ENCODE measurements at places on chromosomes 16 and 17.

- peak; percentile 27 for DNase-seq
Observed at GRCh38 chr16:3183445-3184139, 4.4 kb upstream of the OR1F1 start.

DNA sequence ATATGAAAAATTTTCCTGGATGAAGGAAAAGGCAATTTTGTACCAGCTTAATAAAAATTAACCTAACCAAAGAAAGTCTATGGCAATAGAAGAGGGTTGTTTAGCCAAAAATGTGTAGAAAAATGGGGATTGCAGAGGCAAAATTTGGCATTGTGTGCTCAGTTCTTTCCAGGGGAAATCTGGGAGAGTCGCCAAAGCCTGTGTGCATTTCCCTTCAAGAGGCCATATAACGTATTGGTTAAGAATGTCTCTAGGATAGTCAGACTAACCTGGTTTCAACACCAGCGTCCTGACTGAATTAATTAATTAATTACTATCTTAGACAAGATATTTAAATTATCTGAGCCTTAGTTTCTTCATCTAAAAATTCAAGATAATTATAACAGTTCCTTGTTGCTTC, 44.8 kb upstream of the HLF start:
- no peak for DNase-seq

DNA sequence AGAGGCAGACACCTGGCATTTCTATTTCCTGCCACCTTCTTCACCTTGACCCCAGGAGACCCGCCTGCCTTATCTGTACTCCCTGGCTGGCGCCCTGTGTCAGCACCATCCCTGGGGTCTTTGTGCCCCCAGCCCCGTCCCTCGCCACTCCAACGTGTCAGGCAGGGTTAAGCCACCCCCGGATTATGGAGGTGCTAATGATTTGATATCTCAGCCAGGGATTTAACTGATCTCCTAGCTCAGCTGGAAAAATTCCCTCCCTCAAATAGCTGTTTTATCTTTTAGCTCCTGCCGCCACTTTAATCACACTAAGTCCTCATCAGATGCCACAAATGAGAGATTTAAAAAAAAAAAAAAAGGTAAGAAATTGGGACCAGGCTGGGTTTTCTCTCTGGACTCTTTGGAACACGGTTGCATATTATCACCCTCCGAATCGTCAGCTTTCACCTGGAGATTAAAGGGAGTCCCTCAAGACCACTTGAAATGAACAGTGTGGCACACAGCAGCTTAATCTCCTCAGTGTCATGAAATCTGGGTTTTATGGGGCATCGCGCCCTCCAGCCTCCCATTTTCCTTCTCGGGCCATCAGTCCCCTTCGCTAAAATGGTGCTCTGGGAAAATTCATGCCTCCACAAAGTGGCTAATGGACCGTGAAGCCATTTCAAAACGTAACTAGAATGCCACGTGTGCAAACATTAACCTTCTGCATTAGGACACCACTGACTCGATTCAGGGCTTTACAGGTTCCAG, 26.2 kb upstream of the WFDC1 start:
- no peak for DNase-seq

DNA sequence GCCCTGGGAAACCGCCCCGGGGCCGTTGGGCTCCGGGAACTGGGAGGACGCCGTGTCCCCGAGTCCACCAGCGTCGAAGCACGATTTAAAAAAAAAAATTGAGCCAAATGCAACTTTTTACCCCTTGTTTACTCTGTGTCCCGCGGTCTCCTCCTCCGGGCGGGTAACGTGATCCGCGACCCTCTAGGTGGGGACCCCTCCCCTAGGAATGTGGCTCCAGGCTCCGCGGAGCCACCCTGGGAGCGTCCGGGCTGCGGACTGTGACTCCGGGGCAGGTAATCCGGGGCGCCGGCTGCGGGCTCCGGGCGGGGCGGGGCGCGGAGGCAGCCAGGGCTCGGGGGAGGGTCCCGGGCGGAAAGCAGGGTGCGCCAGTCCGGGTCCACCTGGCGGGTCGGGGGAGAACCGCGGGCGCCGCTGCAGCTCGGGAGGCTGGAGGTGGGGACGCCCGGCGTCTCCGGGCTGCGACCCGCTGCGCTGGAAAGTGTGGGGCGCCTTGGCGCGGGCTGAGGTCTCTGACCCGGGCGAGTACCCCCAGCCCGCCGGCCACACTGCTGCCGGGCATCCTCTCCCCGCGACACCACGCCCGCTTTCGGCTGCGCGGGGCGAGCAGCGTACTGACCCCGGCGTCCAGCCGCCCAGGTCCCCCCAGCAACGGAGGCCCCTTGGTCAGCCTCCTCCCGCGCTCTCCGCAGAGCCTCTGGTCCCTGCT, 852 bp upstream of the HELZ start:
- peak; percentile 58 for DNase-seq

- DNase-seq, result no peak
Observed at GRCh38 chr17:48998587-48999440, 1.6 kb downstream of the IGF2BP1 start.

GRCh38 chr16:74575807-74576643, 30.9 kb downstream of the GLG1 start:
- no peak for DNase-seq

DNA sequence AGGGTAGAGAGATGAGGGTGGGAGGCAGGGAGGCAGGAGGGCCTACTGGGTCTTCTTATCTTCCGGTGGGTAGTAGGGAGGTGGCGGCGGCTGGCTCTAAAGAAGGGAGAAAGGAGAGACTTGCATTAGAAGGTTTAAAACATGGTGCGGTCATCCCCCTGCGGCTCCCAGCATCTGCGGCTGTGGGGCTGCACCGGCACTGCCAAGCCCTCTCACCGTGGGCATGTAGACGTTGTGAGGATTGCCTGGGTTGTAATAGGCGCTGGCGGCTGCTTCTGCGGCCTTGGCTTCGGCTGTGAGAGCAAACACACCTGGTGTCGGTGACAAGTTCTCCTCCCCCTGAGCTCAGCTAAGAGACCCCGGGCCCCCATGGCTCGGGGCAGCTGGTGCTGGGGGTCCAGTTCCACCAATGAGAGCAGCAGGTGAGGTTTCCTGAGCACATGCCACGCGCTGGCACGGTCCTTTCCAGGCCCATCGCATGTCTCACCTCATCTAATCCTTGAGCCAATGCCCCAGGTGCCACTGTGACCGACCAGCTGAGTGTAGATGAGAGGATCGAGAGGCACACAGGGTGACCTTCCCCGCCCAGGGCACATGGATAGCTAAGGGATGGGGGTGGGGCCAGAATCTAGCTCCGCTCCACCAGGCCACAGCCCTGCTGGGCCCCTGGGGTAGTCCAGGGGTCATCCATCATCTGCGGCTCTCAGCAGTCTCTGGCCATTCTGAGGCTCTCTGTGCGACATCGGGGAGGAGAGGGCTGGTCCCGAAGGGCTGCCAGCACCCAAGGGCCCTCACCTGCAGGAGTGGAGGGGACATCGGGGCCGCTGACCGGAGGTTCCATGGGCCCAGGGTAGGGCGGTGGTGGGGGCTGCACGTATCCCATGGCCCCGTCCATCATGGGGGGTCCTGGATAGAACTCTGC, 2.7 kb upstream of the UNC13D start:
- DNase-seq, result no peak

DNA sequence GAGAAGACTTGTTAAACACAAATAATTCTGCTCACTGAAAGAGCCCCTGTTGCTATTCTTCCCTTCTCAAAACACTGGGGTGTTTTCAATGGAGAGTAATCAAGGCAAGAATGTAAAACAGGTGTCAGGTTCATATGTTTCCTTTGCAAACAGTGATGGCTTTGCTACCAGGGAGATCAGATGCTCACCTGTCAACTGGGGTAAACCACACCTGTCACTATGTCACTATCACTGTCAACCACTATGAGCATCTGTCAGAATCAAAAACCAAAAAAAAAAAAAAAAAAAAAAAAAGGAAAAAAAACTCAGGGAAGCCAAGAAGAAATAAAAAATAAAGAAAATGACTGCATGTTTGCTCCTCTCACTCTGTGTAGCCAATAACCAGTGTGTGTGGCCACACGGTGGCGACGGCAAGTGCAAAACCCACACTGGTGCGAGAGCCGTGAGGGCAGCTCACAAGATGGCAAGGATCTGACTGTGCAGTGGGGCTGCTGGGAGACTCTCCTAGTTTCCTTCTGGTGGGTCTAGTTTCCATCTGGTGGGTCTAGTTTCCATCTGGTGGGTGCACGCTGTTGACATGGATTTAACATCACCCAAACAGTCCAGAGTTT, 22.7 kb downstream of the USP22 start:
- DNase-seq, result peak; percentile 48

GRCh38 chr16:14306485-14307058, 235.5 kb downstream of the MRTFB start:
- DNase-seq, result no peak

DNA sequence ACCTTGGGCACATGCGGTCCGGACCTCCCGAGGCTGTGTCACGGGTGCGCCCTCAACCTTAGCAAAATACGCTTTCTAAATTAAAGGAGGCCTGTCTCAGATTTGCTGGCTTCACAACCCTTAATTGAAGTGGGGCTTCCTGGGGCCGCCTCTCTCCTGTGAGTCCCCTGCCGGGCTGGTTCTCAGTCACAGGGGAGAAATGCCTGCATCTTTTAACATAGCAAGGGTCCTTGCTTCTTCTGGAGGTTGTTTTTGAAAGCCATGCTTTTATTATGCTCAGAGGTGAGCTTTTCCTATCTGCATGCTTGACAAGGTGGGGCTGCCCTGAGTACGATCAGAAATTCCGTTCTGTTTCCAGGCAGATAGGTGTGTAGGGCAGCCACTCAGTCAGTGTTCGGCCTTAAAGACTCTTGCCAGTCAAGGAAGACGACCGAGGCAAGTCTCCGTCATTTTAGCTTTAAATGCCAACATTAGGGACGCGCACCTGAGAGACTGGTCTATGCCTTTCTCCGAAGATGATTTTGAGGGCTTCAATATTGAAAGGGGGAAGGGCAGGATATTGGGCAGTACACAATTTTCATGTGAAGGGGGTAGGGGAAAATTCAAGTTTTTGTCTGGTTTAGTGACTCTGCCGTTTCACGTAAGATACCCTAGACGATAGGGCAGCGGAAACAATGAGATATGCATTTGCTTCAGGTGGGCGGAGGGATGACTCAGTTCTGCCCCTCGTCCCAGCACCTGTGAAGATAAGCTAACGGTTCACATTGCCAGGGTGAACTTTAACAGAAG, 5.5 kb upstream of the SLC7A5 start:
- DNase-seq, result peak; percentile 60

DNA sequence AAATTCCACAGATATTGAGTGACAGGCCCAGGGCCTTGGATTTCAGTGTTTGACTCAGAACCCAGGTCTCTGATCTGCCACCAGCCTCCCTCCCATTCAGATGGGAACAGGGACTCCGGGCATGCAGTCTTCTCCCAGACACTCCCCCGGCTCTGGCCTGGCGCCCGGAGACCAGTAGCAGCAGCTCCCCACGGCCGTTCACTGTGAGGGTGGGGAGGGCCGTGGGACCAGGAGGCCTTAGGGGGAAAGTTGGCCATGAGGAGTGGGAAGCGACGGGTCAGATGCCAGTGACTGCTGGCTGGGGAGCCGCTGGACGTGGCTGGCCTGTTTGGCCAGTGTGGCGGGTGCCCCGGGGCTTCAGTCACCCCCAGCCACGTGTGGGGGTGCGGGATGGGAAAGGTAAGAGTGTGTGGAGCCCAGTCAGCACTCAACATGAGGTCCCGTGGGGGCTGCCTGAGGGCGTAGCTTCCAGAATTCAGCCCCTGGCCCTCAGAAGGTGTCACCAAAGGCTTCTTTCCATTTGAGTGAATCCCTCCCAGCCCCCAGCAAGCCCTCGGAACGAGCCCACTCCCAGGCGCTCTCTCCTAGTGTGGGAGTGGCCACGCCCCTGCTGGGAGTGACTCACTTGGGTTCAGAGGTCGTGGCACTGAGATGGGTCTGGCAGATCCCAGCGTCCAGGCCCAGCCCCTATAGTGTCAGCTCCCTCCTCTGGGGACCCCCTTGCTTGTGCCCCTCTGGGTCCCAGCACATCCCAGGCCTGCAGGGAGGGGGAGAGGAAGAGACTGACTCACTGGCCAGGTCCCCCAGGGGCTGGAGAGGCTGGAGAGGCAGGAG, 309.4 kb downstream of the SEC14L1 start:
- no peak for DNase-seq

GRCh38 chr17:75125984-75126383, 5.6 kb downstream of the NT5C start:
- DNase-seq, result no peak

DNA sequence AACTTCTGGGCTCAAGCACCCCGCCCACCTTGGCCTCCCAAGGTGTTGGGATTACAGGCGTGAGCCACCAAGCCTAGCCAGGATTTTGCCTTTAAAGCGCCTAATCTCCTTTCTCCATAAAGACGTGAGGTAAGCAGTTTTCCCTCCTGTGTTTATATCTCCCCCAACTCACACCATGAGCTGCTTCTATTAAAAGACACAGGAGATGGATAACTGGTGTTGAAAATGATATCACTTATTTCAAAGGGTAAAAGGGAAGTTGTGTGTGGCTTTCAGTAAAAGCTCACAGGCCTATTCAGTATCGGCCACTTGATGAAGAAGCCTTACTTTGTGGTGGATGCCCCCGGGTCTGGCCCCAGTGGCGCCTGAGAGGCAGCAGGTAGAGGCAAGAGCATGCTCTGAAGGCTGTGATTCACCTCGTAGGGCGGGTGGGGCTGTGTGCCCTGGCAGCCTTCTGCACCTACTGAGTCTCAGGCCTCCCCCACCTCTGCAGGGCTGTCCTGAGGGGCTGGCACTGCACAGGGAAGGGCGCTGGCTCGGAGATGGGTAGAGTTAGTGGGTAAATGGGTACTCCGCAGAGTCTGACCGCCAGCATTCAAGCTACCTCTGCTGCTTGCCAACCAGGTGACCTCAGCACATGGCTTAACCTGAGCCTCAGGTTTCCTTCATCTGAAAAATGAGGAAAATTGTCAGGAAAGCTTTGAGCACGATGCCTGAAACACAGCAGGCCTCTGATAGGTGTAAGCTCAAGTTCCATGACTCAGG, 146.8 kb downstream of the CLEC16A start:
- DNase-seq, result no peak

- no peak for DNase-seq
Observed at GRCh38 chr17:41513168-41513547, 5.5 kb downstream of the KRT15 start.

- DNase-seq, result no peak
Observed at GRCh38 chr17:59420901-59421300, 89.4 kb downstream of the YPEL2 start.

- no peak for DNase-seq
Observed at GRCh38 chr16:82605863-82606620, 20.7 kb upstream of the CDH13 start.

- no peak for DNase-seq
Observed at GRCh38 chr17:76153640-76154039, 12.6 kb upstream of the FOXJ1 start.

DNA sequence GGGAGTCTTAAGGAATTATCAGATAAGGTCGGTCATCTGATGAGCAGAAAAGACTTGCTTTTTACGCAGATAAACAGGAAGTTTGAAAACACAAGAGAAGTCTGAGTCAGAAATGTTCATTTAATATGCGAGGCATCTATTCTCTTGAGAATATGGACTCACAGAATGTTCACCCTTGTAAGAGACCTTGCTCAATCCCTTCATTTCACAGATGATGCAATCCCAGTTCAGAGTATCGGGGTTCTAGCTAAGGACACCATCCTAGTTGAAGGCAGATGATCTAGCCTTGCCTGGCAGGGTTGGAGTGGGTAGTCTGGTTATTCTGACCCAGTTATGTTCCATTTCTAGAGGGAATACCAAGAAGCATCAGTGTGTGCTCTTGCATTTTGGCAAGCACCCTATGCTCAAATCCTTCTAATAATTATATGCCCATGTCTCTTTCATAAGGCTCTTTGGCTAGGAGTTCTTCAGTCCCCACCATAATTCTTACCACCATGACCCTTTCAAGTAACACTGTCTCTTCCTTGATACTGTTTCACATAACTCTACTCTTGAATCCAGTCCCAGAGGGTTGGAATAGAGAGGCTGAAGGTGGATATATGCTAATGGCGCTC, 42.5 kb downstream of the YPEL2 start:
- DNase-seq, result no peak
